ENCODE measurements at places on chromosomes 2 and 18. TPM values are rescaled to one million over a fixed set of nuclear protein-coding genes. Genes with fewer than 3 reads are reported as not detected.

The GKN1 gene
- 0.49 TPM for polyA plus RNA-seq

DNA sequence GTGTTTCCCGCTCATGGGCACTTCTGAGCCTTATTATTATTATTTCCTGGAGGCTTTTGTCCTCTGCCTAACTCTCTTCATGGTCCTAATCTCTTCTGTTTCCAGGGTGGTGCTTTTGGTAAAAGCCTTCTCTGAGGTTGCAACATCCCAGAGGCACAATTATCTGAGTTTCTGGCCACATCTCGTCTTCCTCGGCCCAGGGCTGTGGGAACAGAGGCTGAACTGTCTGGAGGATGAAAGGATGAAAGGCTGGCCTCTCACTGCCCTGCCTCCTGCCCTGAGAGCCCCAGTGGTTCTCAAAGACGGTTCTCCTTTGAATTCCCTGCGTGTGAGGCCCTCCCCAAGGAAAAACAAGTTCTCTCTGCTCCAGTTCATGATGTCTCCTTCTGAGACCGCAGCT, 13.8 kb downstream of the GYPC start:
- H3K4me3 ChIP-seq = no peak overlapping the region
- no peaks in the 10 kb centered on the region for H3K4me1 ChIP-seq

DNA sequence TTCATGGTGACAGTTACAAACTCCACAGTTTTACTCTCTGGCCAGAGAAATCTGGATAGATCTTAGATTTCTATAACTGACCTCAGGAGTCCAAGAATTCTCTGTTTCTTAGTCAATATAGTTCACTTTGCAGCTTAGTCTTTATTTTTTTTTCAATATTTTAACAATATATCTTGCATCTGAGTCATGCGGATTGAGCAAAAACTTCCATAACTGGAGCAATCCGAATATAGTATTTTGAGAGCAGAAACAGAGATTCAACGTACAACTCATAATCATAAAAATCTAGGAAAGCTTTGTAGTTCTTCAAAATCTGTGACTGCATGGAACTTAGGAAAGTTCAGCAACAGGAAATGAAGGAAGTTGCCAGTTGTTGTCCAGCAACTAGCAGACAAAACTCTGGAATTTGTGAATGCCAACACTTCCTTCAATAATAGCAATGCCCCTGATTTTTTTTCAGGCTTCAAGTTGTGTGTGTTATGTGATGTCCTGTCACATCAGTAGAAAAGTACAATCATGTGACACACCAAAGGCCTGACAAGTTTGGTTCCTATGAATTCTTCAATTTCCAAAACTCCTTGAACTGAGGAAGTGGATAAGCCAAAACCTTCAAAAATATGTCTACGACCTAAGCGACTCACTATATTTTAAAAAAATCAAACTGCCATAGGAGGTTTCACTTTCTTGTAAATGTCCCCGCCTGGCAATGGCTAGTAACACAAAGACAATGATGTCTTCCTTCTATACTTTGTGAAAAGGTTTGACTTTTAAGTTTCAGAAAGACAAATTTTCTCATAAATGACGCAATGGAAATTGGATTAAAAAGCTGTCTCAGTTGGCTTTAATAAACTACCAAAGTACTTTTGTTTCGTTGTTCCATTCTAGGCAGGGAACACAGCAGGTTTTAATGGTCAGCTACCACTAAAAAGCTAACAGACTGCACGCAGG, 510.6 kb downstream of the ERBB4 start:
- no peaks in the 10 kb centered on the region for H3K27me3 ChIP-seq
- H3K4me1 ChIP-seq = no peaks in the 10 kb centered on the region
- no peak overlapping the region for H3K27ac ChIP-seq
- no peak for DNase-seq
- H3K36me3 ChIP-seq = no peaks in the 10 kb centered on the region

- H3K36me3 ChIP-seq = no peaks in the 10 kb centered on the region
- H3K27ac ChIP-seq = no peak overlapping the region
- H3K4me1 ChIP-seq = peaks cover 2% of the 10 kb centered on the region
- no peak overlapping the region for H3K4me3 ChIP-seq
- no peaks in the 10 kb centered on the region for H3K27me3 ChIP-seq
Observed at GRCh38 chr2:147867050-147867449, 22.2 kb downstream of the ACVR2A start.

- no peak for DNase-seq
- H3K4me1 ChIP-seq = peaks cover 4% of the 10 kb centered on the region
- no peaks in the 10 kb centered on the region for H3K36me3 ChIP-seq
- H3K4me3 ChIP-seq = no peak overlapping the region
- peaks cover 8% of the 10 kb centered on the region for H3K27me3 ChIP-seq
Observed at GRCh38 chr2:47655563-47655880, 127.4 kb upstream of the MSH6 start.

DNA sequence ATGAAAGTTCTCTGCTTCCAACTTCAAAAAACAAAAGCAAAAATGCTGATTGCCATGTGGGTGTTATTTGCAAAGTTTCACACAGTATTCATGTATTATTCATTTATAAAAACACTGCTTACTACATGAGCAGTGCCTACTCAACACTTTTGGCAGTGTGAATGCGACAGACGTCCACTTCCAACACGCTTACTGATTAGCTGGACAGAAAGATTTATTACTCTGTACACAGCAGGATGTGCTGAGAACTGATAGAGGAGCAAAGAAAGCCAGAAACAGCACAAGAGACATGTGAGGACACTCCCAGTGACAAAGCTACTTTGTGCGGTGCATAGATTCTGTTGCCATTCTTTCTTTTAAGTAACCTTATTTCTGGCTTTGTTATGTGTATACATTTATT, 258.8 kb downstream of the DLGAP1 start:
- no peaks in the 10 kb centered on the region for H3K27me3 ChIP-seq
- H3K36me3 ChIP-seq = no peaks in the 10 kb centered on the region
- H3K4me1 ChIP-seq = no peaks in the 10 kb centered on the region
- no peak overlapping the region for H3K4me3 ChIP-seq
- no peak for DNase-seq
- H3K27ac ChIP-seq = no peak overlapping the region

The ZBTB7C gene
- polyA plus RNA-seq = 0.58 TPM

The NTSR2 gene
- polyA plus RNA-seq = not detected

- H3K36me3 ChIP-seq = no peaks in the 10 kb centered on the region
- no peaks in the 10 kb centered on the region for H3K27me3 ChIP-seq
- DNase-seq = no peak
- peaks cover 34% of the 10 kb centered on the region for H3K4me1 ChIP-seq
- no peak overlapping the region for H3K27ac ChIP-seq
- H3K4me3 ChIP-seq = no peak overlapping the region
Observed at GRCh38 chr2:227822416-227823003, 8.9 kb downstream of the CCL20 start.

The ACADL gene
- polyA plus RNA-seq = 0.03 TPM

DNA sequence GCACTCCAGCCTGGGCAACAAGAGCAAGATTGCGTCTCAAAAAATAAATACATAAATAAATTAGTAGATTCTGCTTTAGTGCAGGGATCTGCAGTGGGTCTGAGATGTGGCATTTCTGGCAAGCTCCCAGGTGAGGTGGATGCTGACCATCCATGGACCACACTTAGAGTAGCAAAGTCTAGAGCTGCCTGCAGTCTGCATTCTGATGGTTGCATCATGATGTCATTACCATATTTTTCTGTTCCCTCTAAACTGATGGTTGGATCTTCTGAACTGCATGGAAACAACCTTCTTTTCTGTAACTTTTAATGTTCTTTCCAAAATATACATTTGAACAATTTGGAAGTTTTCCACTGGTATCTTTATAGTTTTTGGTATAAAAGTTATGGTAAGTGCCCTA, 42.9 kb downstream of the MYL12B start:
- H3K36me3 ChIP-seq = no peaks in the 10 kb centered on the region
- H3K27ac ChIP-seq = peak overlapping the region; percentile 96
- H3K4me3 ChIP-seq = no peak overlapping the region
- DNase-seq = no peak
- peaks cover 26% of the 10 kb centered on the region for H3K4me1 ChIP-seq
- H3K27me3 ChIP-seq = no peaks in the 10 kb centered on the region

The TUBB8B gene
- 0.30 TPM for polyA plus RNA-seq

DNA sequence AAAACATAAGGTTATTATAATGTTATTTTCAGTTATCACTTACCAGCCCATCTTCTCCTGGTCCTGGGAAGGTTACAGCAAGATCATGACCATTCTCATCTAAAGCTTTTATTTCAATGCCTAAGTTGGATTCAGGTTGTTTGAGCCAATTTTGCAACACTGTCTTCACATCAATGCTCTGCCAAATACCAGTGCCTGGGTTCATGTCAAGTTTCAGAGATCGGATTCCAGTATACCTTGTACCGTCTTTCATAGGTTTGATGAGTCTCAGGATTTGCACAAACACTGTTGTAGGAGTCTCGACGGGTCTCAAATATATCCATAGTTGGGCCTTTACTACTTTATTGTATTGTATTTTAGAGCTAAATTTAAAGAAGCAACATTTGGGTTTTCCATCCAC, 2.5 kb downstream of the MSTN start:
- no peak overlapping the region for H3K4me3 ChIP-seq
- H3K27me3 ChIP-seq = no peaks in the 10 kb centered on the region
- no peaks in the 10 kb centered on the region for H3K36me3 ChIP-seq
- no peak for DNase-seq

DNA sequence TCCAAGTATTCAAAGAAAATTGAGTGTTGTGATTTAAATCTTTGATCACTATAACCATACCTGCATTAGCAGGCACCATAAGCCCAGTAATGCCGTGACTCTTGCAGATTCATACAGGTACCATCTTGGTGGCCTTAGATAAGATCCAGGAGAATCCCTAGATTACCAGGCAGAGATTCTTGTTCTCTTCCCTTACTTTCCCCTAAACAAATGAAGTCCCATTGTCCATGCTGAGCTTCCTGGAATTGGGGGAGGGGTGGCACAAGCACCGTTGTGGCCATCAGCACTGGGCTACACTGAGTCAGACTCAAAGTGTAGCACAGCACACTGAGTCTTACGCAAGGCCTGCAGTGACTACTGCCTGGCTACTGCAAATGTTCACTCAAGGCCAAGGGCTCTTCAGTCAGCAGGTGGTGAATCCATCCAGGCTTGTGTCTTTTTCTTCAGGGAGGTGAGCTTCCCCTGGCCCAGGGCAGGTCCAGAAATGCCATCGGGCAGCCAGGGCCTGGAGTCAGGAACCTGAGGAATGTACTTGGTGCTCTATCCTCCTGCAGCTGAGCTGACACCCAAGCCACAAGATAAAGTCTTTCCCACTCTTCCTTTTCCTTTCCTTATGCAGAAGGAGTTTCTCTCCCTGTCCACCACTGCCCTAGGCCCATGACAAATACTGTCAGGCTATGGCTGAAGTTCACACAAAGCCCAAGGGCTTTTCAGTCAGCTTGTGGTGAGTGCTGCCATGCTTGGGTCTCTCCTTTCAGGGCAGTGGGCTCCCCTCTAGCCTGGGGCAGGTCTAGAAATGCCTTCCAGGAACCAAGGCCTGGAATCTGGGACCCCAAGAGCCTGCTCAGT, 52.6 kb downstream of the CD28 start:
- H3K27me3 ChIP-seq = no peaks in the 10 kb centered on the region
- DNase-seq = peak; percentile 57

The NT5DC4 gene
- polyA plus RNA-seq = 0.07 TPM

The NOSTRIN gene
- polyA plus RNA-seq = not detected

DNA sequence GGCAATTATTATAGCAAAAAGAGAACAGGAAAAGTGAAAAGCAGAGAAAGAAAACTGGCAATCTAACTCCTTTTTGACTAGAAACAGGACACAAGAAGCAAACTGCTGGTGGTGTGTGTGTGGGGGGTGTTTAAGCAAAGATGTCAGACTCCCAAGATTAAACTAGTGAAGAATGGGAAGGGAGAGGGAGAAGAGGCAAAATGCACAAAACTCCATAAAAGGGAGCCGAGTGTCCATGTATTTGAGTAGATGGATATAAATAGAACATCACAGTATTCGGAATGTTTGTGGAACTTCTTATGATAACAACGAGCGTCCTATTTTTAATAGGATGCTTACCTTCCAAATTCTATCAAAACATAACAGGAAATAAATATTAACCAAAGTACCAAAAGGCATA, 179.8 kb upstream of the TRIB2 start:
- no peaks in the 10 kb centered on the region for H3K27me3 ChIP-seq
- H3K27ac ChIP-seq = no peak overlapping the region
- H3K36me3 ChIP-seq = no peaks in the 10 kb centered on the region

GRCh38 chr2:18482666-18483065, 77.8 kb downstream of the RDH14 start:
- no peaks in the 10 kb centered on the region for H3K4me1 ChIP-seq
- DNase-seq = no peak
- no peaks in the 10 kb centered on the region for H3K36me3 ChIP-seq
- no peaks in the 10 kb centered on the region for H3K27me3 ChIP-seq
- no peak overlapping the region for H3K4me3 ChIP-seq

DNA sequence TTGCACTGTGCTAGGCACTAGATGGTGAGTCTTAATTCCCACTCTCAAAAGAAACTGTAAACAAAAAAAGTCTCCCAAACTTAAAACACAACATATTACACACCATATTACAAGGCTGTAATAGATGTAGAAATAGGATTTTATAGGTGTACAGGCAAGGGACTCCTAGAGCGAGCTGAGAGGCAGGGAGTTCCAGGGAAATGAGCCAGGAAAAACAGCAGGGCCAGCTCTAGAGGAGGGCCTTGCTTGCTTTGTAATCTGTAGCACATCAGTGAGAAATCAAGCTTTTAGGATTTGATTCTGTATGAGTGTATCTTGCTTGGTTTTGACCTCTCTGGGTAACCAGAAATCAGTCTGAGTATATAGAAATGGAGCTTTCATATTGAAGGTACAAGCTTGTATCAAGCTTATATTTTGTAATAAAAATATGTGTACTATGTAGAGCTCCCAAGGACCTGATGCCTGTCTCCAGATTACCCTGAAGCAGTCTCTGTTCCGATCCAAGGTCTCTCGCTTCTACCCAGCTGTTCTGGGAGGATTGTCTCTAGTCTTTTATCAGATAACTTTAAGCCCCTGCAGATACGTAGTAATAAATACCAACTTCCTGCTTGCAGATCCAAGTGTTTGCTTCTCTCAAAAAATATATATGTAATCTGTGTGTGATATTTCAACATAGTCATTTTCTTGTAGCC, 73.0 kb downstream of the MYO1B start:
- H3K36me3 ChIP-seq = peaks cover 2% of the 10 kb centered on the region
- peak overlapping the region; percentile 67 for H3K27ac ChIP-seq
- peaks cover 66% of the 10 kb centered on the region for H3K4me1 ChIP-seq
- no peak overlapping the region for H3K4me3 ChIP-seq
- no peaks in the 10 kb centered on the region for H3K27me3 ChIP-seq
